T-cell (primary cell): ENCODE measurements at places on chromosomes 1 and 21.

GRCh38 chr1:85047472-85048295 is 616 bp downstream of the MCOLN3 start:
- DNase-seq: no peak

- no peak for DNase-seq
Measured at GRCh38 chr1:66048011-66048410, 255.3 kb downstream of the PDE4B start.

DNA sequence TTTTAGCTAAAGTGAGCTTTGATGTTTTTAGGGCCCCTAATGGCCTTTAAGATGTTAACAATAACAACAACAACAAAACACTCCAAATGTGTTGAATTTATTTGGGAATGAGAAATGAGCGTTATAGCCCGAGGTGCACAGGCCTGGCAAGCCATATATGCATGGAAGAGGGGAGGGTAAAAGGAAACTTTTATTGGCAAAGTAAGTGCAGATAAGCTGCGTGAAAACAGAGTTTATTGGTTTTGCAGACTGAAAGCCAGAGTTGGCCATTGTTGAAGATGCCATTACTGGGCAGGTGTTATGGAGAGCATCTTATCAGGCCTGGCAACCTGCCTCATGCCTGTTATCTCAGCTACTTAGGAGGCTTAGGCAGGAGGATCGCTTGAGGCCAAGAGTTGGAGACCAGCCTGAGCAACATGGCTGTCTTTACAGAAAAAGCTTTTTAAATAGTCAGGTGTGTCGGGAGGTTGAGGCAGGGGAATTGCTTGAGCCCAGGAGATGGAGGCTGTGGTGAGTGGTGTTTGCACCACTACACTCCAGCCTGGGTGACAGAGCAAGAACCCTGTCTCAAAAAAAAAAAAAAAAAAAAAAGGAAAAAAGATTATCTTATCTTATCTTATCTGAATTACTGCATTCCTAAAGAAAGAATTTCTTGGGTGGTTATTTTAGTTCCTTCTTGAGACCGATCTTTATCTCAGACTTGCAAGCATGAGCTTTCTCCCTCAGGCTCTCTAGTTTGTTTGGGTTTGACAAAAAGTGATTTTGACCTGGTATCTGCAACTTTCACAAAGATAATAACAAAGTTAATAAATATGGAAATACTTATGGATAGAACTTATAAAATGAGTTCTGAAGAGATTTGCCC is 1.7 kb downstream of the PATJ start:
- no peak for DNase-seq

DNA sequence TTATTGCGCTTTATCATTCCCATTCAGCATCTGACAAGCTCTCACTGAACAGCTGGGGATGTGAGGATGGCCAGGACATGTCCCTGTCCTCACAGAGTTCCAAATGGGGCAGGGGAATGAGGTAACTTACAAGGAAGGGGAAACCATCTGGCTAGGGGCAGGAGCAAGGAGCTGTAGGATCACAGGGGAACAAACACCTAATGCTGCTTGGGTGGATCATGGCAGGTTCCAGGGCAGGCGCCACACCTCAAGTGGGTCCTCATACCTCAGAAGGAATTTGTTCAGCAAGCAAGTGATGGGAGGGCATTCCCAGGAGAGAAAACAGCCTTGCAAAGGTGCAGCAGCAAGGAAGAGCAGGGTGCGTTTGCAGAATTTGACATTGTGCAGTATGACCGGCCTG is 35.1 kb upstream of the GRIK3 start:
- DNase-seq: no peak

GRCh38 chr1:32817815-32818786 is 648 bp downstream of the S100PBP start:
- no peak for DNase-seq

DNA sequence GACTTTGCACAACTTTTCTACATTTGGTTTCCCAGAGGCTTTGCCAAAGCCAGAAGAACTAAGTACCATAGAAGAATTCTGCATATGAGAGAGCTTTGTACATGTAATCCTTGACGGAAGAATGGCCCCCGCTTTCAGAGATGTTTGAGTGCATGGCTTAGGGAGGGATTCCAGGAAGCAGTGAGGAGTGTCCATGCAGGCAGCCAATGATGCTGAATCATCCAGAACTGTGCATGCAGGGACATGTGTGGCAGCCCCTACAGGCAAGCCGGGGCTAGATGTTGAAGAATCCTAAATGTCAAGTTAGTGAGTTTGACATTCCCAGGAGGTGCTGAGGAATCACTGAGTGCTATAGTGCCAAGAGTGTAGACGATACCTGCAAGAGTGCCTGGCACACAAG is 9.9 kb upstream of the HAO2 start:
- no peak for DNase-seq

- no peak for DNase-seq
Measured at GRCh38 chr1:84246213-84246612, 55.3 kb upstream of the SAMD13 start.

DNA sequence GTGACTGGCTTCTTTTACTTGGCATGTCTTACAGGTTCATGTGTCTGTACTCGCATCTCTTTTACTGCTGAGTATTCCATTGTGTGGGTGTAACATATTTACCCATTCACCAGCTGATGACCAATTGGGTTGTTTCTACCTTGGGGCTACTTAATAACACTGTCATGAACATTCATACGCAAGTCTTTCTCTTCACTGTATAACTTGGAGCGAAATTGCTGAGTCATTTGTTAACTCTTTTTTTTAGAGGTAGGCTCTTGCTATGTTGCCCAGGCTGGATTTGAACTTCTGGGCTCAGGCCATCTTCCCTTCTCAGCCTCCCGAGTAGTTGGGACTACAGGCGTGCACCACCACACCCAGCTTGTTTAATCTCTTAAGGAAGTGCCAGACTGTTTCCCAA is 6.5 kb downstream of the PYCR2 start:
- no peak for DNase-seq

GRCh38 chr1:160631983-160632625 is 14.7 kb downstream of the SLAMF1 start:
- no peak for DNase-seq

DNA sequence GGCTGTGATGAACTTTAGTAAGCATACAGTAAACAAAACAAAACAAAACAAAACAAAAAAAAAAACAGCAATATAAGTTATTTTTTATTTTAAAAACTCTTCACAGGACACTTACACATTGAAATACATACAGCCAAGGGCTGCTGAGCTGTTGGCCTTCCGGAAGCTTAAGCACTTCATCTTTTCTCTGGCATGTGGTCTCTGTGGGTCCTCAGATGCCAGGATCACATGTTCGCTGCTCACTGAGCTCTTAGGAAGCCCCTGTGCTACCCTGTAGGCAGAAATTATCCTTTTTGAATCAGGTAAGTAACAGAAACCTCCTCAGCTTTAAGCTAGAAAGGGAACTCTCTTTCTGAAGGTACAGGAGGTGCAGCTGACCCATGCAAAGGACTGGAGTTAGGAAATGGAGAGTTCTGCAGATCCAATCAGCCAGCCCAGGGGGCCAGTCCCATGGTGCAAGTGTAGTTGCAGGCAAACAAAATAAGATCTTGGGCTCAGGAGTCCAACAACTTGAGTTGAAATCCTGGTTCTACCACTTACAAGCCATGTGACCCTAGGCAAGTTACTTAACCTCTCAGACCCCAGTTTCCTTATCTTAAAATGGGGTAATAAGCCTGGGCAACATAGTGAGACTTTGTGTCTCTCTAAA is 22.4 kb upstream of the MED18 start:
- DNase-seq: no peak

DNA sequence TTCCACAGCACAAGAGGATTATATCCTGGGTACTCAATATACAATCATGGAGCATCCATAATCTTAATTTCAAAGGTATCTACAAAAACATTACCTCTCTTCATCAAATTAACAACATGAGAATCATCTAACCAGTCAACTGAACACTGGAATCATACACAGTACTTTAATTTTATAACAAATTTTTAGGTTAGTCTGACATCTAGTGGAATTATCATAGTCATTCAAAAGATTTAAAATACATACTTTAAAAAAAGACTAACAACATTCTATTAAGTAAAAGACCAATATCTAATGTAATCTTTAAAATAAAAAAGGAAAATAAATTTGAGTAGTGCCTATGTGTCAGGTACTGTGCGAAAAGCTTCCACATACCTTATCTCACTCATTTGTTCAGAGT is 16.8 kb upstream of the SH3GLB1 start:
- no peak for DNase-seq
